ENCODE measurements at places on chromosomes 4 and X.

GRCh38 chr4:97670703-97671269 is 472.5 kb downstream of the STPG2 start:
- no peak for DNase-seq

GRCh38 chr4:174427571-174428140 is 94.6 kb downstream of the HPGD start:
- no peak for DNase-seq

GRCh38 chr4:89411539-89412309 is 104.1 kb upstream of the GPRIN3 start:
- DNase-seq = no peak

GRCh38 chr4:162727232-162727631 is 439.5 kb downstream of the NAF1 start:
- no peak for DNase-seq

- DNase-seq = peak; percentile 22
Observed at GRCh38 chrX:150361777-150362351, 1.3 kb upstream of the MAMLD1 start.

DNA sequence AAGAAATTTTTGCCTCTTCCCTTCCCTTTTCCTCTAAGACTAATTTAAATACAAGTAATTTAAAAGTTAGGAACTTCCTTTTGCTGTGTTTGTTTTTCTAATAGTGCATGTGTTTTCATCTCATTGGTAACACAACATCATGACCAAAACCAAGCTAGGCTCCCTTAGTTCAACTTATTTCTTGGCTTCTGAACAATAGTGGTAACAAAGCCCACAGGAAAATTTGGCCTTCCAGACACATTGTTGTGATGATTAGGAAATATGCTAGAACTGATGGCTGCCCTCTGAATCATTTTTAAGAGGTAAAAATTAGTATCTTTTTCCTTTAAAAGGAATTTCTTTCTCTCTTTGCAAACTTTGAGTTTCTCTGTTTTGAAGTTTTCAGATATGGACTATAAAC is 25.5 kb upstream of the TEC start:
- no peak for DNase-seq

- no peak for DNase-seq
Observed at GRCh38 chr4:17097362-17097761, 198.9 kb upstream of the LDB2 start.

- DNase-seq = no peak
Observed at GRCh38 chr4:41281038-41281634, 24.4 kb downstream of the UCHL1 start.

DNA sequence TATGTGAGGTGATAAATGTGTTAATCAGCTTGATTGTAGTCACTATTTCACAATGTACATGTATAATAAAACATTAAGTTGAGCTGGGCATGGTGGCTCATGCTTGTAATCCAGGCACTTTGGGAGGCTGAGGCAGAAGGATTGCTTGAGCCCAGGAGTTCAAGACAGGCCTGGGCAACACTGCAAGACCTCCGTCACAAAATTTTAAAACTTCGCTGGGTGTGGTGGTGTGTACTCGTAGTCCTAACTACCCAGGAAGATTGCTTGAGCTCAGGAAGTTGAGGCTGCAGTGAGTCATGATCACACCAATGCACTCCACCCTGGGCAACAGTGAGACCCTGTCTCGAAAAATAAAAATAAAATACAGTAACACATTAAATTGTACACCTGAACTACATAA is 20.1 kb downstream of the LYAR start:
- DNase-seq = no peak

DNA sequence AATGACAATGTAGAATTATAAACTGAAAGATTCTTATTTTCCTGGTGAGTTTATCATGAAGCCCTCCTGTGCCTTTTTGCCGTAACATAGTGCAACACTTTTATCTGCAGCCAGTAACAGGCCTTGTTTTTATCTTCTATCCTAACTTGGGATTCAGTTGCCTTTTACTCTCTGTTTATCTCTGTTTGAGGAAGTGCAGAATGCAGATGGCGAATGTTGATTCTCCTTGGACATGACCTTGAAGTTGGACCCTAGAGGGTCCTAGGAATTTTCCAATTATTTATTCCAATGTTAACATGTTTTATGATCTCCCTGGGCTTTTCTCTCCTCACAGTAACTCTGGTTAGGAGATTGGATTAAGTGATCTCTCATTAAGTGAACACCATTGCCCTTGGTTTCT is 165.0 kb downstream of the FMR1NB start:
- DNase-seq = no peak

GRCh38 chr4:103998756-103999155 is 279.0 kb upstream of the TACR3 start:
- DNase-seq = no peak

GRCh38 chr4:637536-638280 is 12.3 kb downstream of the PDE6B start:
- no peak for DNase-seq

DNA sequence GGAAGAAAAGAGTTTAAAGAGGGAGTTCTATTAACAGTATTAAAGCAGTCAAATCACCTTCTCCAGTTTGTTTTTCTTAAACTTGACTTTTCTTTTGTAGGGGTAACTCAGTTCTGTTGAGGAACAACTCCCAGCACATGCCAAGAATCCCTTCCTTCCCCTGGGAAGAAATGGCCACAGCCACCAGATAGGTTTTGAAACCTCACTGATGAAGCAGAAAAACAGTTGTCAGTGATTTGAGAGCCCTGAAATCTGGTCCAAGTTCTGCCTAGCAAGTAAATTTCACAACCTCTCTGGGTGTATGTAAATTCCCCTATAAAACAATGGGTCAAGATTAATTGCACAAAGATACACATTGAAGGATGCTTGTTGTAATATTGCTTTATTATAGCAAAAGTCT is 167.1 kb downstream of the DHX15 start:
- DNase-seq = no peak

DNA sequence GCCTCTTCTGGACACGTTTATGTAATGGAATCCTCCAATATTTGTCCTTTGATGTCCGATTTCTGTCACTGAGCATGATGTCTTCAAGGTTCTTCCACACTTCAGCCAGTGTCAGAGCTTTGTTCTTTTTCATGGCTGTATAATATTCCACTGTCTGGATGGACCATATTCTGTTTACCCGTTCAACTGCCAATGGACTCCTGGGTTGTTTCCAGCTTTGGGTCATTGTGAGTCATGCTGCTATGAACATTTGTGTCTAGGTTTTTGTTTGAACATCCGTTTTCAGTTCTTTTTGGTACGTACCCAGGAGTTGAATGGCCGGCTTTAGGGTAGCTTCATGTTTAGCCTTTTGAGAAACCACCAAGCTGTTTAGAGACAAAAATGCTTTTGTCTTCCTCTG is 93.2 kb downstream of the SHOX start:
- DNase-seq = no peak

DNA sequence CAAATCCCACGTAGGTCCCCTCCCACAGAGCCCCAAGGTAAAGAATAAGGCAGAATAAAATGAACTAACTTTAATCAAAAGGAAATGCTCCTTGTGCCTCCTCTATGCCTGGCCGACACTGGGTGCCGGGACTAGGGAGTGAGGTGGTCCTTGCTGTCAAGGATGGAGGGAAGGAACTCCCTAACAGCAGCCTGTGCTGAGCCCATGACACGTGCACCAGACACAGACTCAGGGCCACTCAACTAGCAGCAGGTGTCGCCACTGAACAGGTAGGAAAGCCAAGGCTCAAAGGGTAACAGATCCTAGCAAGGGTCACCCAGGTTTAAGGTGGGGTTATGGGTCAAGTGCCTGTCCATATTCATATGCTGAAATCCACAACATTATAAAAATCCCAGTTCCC is 29.2 kb downstream of the MSX1 start:
- DNase-seq = no peak

- no peak for DNase-seq
Observed at GRCh38 chr4:46081674-46082073, 42.2 kb downstream of the GABRG1 start.

DNA sequence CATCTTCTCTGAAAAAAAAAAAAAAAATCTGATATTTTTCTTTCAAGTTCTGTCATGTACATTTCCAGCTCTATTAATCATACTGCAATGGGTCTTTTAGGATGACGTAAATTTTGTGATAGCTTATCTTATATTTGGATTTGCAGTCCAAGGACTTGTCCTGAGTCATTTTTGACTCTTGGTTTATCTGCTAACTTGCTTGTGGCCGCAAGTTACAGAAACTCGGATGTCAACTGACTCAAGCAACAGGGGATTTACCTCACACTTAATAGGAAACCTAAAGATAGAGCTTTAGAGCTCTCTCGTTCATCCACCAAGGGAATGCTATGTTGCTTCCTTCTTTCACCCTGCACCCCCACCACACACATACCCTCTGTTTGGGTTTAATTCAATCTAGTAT is 1433.8 kb upstream of the TENM3 start:
- no peak for DNase-seq

- DNase-seq = no peak
Observed at GRCh38 chr4:184103527-184104264, 114.0 kb downstream of the ENPP6 start.

DNA sequence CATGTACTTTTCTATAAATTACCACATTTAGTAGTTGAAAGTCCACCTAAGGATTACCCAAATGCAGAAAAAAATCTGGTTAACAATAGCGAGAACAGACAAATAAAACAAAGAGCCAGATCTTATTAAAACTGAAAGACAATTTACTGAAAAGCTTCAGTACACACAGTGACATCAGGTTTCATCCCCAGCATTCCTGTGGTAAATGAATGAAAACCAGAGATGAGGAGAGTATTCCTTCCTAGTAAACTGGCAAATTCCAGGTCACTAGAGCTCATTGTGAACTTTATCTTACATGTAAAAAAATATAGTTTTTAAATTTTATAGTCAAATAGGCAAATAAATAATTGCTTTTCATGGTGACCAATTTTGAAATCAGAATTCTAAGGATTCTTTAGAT is 1290.5 kb downstream of the ADGRL3 start:
- DNase-seq = no peak

GRCh38 chr4:108849611-108850168 is 86.8 kb upstream of the ETNPPL start:
- DNase-seq = no peak

- DNase-seq = peak; percentile 31
Observed at GRCh38 chr4:55396308-55397125, 760 bp downstream of the TMEM165 start.

DNA sequence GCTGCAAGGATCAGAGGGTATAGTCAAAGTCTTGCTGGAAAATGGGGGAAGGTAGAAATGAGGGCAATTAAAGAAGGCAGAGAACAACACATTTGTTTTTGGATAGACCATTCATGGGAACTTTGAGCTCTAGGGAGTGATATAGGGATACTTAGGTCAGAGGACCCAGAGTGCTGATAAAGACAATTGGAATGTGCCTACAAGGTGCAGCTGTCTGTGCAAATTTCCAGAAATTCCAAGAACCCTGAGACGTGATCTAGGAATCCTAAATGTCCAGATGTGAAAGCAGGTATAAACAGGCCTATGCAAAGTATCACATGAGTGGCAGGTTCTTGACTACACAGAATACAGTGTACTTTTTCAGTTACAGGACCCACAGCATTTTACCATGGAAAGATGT is 24.2 kb downstream of the FNIP2 start:
- no peak for DNase-seq

DNA sequence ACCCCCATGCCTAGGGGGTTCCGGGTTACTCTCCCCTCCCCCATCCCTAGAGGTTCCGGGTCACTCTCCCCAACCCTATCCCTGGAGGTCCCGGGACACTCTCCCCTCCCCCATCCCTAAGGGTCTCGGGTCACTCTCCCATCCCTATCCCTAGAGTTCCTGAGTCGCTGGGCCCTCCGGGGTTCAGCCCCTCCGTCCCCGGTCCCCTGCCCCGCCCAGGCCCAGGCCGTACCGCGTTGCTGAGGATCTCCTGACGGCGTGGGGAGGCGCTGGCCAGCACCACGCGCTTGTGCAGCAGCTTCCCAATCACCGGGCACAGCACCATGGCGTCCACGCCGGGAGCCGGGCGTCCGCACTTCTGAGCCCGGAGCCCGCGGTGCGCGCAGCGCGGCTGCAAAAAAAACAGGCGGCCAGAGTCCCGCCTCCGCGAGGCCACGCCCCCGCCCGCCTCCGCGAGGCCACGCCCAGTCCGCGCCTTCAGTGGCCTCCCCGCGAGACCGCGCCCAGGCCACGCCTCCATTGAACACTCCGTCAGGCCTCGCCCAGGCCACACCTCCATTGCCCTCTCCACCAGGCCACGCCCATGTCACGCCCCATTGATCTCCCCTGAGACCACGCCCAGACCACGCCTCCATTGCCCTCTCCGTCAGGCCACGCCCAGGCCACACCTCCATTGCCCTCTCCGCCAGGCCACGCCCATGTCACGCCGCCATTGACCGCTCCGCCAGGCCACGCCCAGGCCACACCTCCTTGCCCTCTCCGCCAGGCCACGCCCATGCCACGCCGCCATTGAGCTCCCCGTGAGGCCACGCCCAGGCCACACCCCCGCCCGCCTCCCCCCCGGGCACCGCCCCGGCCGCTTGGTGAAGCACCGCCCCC is at the start of gene ASMTL:
TSS of gene ASMTL (minus strand) at position 394 of the 879 bp plus-strand sequence. CDS start at position 325, 69 bp downstream.
- peak; percentile 100 for DNase-seq

DNA sequence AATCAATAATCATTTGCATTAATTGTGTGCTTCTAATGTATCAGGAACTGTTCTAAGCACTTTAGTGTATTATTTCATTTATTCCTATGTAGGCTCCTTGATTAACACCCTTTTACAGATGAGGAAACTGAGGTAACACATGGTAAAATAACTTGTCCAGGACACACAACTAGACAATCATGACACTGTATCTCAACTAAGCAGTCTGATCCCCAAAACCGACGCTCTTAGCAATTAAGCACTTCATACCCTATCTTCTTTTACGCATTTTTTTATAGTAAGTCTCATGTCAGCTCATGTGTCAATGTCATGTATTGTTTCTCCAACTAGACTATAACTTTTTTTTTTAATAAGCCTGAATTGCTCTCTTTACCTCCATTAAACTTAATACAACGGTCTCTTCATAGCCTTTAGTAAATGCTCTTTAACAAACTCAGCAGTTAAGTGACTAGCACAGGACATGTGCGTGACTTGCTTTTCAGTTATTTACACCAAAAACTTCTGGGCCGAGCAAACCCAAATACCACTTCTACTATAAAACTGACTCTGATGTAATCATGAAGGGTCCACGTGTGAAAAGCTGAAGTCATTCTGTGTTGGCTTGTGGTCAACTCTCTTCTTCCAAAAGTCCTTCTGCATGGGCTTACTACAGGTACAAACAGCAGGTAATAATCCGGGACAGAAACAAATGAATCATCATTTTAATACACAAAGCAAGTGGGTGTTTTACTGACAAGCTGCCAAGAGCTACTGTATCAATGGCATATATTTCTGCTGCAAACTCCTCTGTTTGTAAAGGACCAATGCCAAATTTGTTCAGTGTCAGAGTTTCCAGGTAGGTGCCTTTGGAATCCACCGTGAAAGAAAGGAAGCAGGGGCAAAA is 7.9 kb upstream of the AMBN start:
- DNase-seq = no peak

DNA sequence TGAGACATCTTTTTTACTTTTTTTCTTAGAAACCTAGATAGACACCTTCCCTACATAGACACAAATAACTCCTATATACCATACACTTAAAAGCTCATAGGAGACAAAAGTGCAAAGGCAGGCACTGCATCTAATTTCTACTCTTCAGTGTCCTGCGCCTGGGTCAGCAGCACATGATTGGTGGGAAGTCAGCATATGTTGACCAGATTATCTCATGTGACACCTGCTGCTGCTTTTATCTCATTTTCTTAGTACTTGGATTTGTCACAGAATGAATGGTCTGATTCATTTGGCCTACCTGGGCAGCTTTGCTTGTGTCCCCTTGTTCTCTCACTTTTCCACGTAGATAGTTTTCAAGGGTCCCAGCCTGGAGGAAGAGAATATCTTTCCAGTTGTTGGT is 24.9 kb upstream of the LNX1 start:
- DNase-seq = no peak

Data from stimulated activated CD4-positive, alpha-beta T cell treated with anti-CD3 and anti-CD28 coated beads, Interleukin-4, amount 100 ng/mL, for 4 hours (primary cell).